NCI-H774 (cell line): ENCODE measurements at places on chromosomes 6 and 20.

- DNase-seq, result no peak
Observed at GRCh38 chr6:35170891-35171290, 29.8 kb upstream of the TCP11 start.

DNA sequence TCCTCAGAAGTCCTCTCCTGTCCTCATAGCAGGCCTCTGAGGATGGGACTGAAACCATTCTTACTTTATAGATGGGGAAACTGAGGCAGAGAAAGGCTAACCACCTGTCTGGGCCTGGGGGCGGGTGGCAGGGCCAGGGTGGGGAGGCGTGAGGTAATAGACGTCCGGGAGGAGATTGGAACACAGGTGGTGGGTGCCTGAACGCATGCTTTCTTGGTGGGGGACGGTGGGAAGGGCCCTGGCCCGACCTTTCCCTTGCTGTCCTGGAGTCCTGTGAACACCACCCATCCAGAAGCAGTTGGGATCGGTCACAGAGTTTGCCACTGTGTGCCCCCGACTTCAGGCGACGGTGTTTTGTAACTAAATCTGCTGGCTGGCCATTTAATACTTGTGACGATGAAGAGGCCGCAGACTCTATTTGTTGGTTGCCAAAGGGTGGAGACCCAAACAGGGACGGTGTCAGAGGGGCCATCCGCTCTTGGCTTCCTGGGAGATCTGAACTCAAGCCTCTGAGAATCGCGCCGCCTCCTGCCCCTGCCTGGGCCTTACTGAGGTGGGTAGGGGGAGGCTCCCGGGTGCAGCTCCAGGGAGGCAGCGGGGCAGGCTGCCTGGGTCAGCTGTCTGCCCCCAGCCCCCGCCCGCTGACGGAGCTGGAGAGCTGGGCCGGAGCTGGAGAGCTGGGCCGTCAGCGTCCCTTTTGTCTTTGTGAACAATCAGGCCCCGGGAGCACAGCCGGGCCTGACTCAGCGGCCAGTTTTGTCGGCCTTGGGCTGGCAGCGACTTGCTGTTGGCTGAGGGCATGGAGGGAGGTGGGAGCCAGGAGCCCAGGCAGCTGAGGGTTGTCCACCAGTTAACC is 4.1 kb downstream of the RBM38 start:
- DNase-seq, result peak; percentile 67

DNA sequence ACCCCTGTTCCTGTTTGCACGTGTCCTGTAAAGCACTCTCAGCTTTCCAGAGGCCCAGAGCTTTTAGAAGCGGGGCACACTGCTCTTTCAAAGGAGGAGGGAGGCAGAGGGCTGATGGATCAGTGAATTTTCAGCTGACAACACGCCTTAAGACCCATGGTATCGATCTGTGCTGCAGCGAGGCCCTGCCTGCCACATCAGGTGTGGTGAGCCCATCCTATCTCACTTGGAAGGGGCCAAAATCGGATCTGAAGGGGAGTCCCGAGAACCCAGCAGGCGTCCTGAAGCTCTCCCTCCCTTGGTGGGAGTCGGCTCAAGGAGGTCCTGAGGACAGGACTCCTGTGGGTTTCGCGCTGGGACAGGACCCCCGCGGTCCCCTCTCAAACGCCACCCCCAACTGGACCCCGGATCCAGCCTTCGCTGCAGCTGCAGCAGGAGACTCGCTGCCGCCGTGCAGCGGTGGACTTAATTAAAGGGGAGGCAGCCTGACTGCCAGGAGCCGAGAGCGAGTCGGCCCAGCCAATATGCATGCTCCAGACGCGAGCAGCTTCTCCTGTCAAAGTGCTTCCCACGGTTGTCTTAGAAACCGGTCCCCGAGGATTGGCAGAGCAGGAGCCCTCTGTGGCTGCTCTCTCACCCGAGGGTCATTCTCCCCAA is 580.0 kb upstream of the ZNF337 start:
- DNase-seq, result no peak

DNA sequence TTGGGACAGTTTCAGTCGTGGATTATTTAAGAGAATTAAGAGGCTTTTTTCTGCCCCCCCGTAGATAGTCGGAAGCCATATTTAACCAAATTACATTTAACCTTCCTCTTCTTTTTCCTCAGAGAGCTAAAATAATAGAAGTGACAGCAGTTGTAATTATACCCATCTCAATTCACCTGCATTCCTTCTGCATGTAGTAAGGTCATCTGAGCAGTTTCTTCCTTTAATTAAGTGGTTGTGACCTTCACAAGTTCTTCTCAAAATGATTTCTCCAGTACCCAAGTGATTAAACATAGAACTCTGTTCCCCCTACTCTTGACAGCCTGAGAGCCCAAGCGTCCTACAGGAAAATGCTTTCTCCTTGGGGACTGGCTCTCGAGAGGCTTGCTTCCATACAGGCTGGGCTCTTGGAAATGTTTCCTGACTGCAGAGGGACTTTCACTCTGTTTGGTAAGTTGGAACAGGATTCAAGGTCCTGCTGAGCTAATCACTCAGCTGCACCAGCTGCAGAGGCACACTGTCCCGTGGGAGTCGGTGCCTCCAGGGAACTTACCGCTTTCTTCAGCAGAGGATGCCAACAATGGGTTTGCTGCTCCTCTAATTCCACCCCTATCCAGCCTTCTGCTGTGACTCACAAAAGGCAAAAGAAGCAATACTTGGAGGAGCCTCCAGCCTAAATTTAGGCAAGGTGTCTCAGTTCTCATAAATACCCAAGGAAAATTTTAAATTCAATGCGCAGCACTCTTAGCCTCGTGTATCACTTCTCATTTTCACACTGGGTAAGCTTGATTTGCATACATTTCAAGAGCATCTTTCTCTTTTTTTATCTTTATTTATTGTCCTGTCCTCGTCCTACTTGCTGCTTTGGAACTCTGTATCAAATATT is 414.9 kb downstream of the KIF16B start:
- no peak for DNase-seq

DNA sequence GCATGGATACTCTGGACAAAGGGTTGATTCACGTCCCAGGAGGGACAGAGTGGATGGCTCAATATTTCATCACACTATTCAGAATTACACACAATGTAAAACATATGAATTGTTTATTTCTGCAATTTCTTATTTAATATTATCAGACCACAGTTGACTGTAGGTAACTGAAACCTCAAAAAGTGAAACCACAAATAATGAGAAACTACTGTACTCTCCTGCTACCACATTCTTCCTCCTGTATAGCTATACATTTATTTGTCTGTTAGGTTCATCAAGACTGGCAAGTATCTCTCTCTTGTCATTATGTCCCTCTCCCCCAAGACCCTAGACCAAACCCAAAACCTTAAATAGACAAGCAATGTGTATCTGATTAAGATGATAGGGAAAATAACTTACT is 60.0 kb downstream of the SYCP2 start:
- no peak for DNase-seq

- DNase-seq, result no peak
Observed at GRCh38 chr6:75024828-75025227, 181.0 kb downstream of the COL12A1 start.

- no peak for DNase-seq
Observed at GRCh38 chr6:25329982-25330381, 50.8 kb downstream of the CARMIL1 start.

DNA sequence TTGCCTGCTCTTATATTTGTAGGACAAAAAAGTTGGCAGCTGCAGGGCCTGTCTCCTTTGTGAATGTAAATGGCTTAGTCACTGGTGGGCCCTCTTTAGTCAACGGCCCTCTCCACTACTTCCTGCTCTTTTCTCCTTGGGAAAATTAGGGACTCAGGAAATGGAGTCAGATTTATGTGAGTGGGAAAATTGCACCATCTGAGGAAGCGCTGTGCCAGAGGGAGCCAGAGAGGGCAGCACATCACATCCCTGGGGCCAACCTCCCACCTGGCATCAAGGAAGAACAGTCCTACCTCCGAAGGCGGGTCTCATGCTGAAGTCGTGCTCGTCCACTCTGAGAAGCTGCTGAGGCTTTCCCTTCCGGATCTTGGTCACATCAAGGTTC is 15.6 kb downstream of the GABRR2 start:
- DNase-seq, result peak; percentile 42

DNA sequence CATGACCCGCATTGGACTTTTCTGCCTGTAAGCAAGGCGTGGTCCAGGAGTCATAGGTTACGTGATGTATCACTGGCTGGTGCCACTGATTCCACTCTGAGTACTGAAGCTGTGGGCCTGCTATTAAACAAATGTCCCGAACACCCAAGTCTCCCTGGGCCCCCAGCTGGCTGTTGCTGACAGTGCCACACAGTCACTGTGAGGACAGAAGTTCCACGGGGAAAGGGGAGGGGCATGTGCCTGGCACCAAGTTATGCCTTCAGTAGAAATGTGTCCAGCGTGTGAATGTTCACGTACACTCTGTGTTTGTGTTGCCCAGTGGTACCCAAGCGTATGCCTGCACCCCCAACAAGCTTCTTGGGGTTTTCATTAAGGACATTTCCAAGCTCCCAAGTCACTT is 171.4 kb upstream of the QKI start:
- DNase-seq, result no peak
